ENCODE measurements at places on chromosomes 6 and 20.
A peak's percentile ranks its signal among the peaks of the same experiment; 100 is the strongest.

DNA sequence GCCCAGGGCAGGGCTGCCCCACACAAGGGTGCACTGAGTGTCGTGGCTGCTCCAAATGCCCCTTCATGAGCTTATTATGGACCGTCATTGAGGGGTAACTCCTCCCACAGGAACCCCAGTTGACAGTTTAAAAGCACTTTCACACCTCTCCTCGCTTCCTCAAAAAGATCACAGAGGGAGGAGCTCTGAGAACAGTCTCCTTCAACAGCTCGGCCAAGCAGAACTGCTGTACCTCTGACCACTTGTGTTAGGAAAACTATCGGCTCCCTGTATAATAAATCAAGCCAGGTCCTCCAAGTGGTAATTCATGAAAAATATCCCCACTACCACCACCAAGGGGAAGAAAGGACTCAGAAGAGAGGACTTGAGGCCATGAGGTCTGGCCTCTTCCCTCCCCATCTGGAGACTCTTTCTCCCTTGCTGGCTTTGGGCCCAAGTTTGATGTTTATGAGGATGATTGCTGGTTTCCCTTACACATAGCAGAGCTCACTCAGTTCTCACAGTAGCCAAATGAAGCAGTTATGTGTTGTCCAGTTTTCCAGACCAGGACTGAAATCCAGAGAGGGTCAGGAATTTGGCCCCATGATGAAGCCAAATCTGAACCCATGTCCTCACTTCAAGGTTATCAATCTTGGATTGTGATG, 8.7 kb downstream of the SNX21 start:
- no peak for DNase-seq

GRCh38 chr6:53347921-53348370, 804 bp downstream of the ELOVL5 start:
- DNase-seq, result peak; percentile 39

DNA sequence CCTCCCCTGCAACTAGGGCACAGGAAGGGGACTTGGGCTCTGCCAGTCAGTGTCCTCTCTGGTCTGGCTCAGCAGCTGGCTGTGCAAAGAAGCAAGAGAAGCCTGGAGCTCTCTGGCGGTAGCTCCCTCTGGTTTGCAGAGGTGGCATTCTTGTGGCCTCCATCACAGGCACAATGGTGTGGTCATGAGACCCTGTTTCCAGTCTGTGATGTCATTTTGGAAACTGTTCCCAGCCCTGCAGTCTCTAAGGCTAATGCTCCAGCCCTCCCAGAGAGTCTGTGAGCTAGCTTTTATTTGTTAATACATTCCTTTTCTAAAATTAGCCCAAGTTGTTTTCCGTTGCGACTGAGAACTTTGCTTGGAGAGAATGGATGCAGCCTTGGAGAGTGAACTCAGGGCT, 69.5 kb upstream of the FOXQ1 start:
- DNase-seq, result no peak

DNA sequence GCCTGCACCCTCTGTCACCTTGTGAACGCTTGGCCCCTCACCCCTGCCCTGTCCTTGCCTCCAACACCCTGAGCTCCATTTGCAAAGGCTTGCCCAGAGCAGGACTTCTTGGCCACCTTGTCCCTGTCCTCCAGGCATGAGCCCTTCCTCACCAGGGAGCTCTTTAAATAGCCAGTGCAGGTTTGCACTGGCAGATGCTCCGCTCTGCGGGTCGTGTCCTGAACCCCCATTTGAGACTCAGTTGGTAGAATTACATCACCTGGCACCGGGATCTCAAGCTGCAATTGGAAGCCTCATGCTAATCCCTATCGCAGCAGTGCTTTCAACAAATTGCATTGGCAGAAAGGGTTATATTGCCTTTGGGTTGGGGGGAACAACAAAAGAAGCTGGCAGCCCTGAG, 85.9 kb downstream of the TRMT6 start:
- no peak for DNase-seq
